ENCODE measurements at places on chromosomes 6 and 20.
A peak's percentile ranks its signal among the peaks of the same experiment; 100 is the strongest.

DNA sequence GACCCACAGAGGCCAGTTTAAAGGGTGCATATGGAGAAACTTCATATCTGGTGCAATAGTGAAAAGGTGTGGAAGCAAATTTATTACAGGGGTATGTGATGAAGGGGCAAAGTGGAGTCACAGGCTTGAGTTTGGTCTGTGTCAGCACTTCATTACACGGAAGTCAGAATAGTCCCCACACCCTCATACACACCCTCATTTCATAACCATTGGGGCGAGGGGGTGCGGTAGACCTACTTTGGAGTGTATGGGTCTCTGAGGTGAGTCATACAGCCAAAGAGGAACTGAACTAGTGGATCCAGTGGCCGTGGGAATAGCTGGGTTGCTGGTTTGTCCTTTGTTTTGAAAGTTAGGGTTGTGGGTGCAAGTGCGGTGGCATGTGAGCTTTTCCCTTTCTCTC, 3.3 kb downstream of the TM9SF4 start:
- no peak for DNase-seq

DNA sequence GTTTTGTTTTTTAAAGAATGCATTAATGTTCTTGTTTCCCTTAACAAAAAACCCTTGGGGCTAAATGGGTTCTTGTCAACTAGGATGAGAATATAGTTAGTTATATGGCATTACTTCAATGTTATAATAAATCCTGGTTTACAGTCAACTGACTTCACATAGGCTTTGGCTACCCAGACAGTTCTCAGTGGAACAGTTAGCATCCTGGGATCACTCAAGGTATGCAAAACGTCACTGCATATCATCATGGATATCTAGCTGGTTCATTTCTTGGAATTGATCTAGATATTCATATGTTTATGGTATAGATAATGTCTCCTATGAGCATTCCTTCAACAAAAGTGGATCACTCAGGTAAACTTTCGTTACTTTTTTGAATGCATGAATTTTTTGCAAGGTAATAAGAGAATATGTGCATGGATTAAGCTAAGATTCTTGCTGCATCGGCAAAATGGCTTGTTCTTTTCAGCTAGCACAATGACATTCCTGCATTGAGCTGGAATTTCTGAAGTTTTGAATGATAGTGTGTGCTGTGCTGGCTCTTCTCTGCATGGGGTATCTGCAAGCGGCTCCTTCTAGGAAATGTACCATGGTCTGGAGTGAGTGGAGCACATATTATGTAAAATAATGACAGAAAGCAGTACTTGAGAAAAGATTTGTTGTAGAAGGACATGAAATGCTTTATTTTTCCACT, 138.9 kb downstream of the ADGRG6 start:
- DNase-seq = no peak

DNA sequence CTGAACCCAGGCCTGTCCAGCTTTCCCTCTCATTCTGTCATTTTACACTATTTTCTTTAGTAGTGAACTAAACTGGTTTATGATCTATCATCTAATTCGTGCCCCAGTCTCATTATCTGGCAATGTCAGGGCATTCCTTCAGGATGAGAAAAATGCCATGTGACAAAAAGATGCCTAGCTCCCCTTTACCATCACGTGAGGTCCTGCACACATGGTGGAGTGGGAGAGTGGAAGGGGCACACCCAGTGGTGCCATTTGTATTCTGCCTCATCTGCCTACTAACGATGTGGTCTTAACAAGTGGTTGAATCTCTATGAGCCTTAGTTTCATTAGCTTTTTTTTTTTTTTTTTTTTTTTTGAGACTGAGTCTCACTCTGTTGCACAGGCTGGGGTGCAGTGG, 41.2 kb downstream of the CDC5L start:
- no peak for DNase-seq

GRCh38 chr6:105839266-105839665, 246.9 kb upstream of the PRDM1 start:
- no peak for DNase-seq

- DNase-seq = no peak
These were observed 30.6 kb upstream of the APCDD1L start for GRCh38 chr20:58545565-58546415.

DNA sequence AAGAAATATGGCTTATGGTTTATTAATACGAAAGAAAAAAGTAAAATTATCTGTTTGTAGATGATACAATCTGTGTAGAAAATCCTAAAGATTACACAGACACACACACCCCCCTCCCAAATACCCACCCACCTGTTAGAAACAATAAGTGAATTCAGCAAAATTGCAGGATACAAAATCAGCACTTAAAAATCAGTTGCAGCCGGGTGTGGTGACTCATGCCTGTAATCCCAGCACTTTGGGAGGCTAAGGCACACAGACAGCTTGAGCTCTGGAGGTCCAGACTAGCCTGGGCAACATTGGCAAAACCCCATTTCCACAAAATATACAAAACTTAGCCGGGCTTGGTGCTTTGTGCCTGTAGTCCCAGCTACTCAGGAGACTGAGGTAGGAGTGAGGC, 42.3 kb downstream of the NINL start:
- DNase-seq = peak; percentile 43

DNA sequence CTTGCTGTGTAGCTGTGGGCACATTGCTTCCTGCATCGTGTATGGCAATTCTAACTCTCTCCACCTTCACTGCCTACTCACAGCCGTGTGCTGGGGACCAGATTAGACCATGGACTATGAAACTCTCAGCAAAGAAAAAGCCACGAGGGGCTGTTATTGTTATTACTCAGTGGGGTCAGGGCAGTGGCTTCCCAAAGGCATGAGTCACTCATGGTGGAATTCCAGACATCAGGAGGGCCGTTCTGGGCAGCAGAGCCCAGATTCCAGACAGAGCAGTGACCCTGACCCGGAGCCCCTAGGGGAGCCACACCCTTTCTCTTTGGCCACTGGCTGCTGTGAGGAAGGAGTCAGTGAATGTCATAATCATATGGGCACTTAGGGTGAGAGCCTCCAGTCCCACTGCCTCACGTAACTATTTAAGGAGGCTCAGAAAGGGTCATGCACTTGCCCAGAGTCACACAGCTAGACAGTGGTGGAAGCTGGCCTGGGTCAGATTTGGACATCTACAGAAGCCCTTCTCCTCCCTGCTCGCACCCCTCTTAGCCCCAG, 22.2 kb upstream of the CCN5 start:
- peak; percentile 97 for DNase-seq

Data from retinal pigment epithelial cell (primary cell).